ENCODE measurements at places on chromosomes 2 and 18. TPM values are rescaled to one million over a fixed set of nuclear protein-coding genes. Genes with fewer than 3 reads are reported as not detected.

Gene NGEF
- 20.3 TPM for total RNA-seq

Gene CD8A
- total RNA-seq: 0.60 TPM

Gene NDUFB3
- total RNA-seq: 141 TPM

Gene MCM6
- total RNA-seq: 44.9 TPM

Gene CRYBA2
- total RNA-seq: not detected

Gene OXER1
- not detected for total RNA-seq

Gene COLEC11
- total RNA-seq: 0.70 TPM

Gene GATA6
- 1.8 TPM for total RNA-seq

Gene TXNDC2
- 0.45 TPM for total RNA-seq

Gene RFTN2
- total RNA-seq: not detected

Gene RUFY4
- not detected for total RNA-seq

Gene ALKAL2
- not detected for total RNA-seq

Gene RTP5
- not detected for total RNA-seq

Gene ALPI
- total RNA-seq: not detected

Gene HOXD10
- total RNA-seq: 5.4 TPM

Gene CAMKMT
- total RNA-seq: 4.9 TPM

Gene PDE1A
- total RNA-seq: 0.11 TPM

Gene KIF5C
- total RNA-seq: 0.32 TPM

Gene IL1F10
- not detected for total RNA-seq

Gene CIB4
- total RNA-seq: 0.38 TPM

Gene LRP1B
- not detected for total RNA-seq

Gene OST4
- 539 TPM for total RNA-seq

Gene PARD6G
- total RNA-seq: 3.0 TPM

Gene COX5B
- total RNA-seq: 310 TPM

Gene REG3A
- total RNA-seq: not detected

Gene CTLA4
- not detected for total RNA-seq

Gene UCN
- 1.2 TPM for total RNA-seq

Gene ZNF804A
- total RNA-seq: not detected

Gene UGP2
- 116 TPM for total RNA-seq

Gene FTCDNL1
- 2.8 TPM for total RNA-seq

Gene CD302
- 2.1 TPM for total RNA-seq

Gene UGT1A9
- total RNA-seq: 5.0 TPM

Gene SERPINB10
- not detected for total RNA-seq

Gene CHRND
- total RNA-seq: not detected

Gene MOGAT1
- total RNA-seq: not detected

Gene TMEM17
- 4.6 TPM for total RNA-seq

Gene FAM110C
- total RNA-seq: 0.14 TPM

Gene LRATD1
- not detected for total RNA-seq

Gene FZD7
- total RNA-seq: 6.4 TPM

Gene PAIP2B
- 0.26 TPM for total RNA-seq

Gene ADNP2
- total RNA-seq: 10.9 TPM

Gene CD8B2
- total RNA-seq: not detected

Gene ACVR1C
- total RNA-seq: not detected

Gene EGR4
- 0.28 TPM for total RNA-seq
